ENCODE measurements at places on chromosomes 16 and 17. TPM values are rescaled to one million over a fixed set of nuclear protein-coding genes. Genes with fewer than 3 reads are reported as not detected.

Gene DNAAF8
- not detected for total RNA-seq

GRCh38 chr16:79004309-79004708 is 596.2 kb downstream of the MAF start:
- H3K4me1 ChIP-seq, result peaks cover 22% of the 10 kb centered on the region
- no peaks in the 10 kb centered on the region for H3K36me3 ChIP-seq
- DNase-seq, result no peak
- no peak overlapping the region for H3K27ac ChIP-seq

Gene ABCA6
- 0.37 TPM for total RNA-seq

DNA sequence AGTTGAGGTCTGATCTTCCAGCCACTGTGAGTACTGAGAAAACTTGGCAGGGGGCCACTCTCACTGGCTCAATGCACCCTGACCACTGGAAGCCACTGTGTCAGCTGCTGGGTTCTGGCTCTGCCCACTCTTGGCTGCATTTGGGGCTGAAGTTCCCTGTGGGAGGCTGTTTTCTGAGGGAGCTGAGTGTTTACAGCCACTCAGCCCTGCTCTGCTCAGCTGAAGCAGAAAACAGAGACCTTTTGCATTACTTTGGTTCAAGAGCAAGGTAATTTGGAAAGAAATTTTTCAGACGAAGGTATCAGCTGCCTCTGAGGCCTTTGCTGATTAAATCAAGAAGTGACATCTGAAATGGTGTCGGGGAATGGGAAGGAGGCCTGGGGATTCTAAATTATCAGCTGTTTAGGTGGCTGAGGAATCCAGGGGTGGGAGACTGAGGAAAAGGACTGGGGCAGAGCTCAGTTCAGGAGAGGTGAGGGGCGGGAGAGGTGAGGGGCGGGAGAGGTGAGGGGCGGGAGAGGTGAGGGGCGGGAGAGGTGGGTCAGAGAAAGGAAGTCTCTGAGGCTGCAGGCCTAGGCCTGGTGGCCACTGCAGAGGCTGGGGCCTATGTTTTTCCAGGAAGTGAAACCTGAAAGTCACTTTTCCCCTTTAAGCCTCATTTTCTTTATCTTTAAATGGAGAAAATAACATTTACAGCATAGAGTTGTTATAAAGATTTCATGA is at the start of gene ACSM5:
Gene ACSM5, plus strand, starts transcription at position 137 of the 723 bp plus-strand sequence. CDS start 1,951 bp downstream, outside the sequence.
- DNase-seq, result no peak
- H3K27me3 ChIP-seq, result no peaks in the 10 kb centered on the region
- no peaks in the 10 kb centered on the region for H3K4me1 ChIP-seq

DNA sequence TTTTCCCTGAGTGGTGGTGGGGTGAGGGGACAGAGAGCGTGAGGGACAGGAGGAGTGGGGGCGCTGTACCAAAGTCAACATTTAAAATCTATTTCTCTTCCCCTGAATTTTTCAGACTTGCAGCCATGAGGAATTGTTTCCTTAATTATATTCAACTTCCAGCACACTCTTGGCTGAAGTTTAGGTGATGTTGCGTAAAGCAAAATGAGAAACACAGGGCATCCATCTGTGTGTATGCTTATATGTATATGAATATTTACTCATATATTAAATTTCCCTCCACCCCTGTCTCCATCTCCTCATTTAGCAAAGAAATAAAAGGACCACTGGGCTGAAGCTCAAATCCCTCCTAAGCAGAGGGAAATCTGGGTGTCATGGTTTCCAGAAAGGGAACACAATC is 218.1 kb downstream of the XYLT1 start:
- DNase-seq, result no peak
- H3K36me3 ChIP-seq, result no peaks in the 10 kb centered on the region
- no peak overlapping the region for H3K27ac ChIP-seq
- H3K27me3 ChIP-seq, result no peaks in the 10 kb centered on the region
- peaks cover 11% of the 10 kb centered on the region for H3K4me1 ChIP-seq

Gene OTOA
- 0.58 TPM for total RNA-seq

Data from activated T-cell treated with anti-CD3 and anti-CD28 coated beads, Interleukin-2, amount 50 U/mL, for 72 hours (primary cell).